ENCODE measurements at places on chromosomes 7 and 10.
A peak's percentile ranks its signal among the peaks of the same experiment; 100 is the strongest.

GRCh38 chr10:12504176-12504575 lies 154.8 kb downstream of the CAMK1D start:
- no peak for DNase-seq

DNA sequence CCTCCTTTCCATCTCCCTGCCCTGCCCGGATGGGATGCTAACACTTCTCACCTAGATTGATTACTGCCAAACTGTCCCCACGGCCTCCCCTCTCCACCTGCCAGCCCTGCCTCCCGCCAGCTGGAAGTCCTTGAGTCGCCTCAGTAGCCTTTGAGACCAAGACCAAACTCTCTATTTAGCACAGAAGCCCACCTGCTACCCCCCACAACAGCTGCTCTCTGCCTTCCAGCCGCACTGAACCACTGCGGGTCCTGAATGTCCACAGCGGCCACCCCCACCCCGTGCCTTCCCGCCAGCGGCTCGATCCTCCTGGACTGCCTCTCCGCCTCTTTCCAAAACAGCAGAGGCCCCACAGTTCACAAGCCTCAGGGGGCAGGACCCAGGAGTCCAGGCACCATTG lies 39.0 kb downstream of the FKBP6 start:
- DNase-seq = no peak

DNA sequence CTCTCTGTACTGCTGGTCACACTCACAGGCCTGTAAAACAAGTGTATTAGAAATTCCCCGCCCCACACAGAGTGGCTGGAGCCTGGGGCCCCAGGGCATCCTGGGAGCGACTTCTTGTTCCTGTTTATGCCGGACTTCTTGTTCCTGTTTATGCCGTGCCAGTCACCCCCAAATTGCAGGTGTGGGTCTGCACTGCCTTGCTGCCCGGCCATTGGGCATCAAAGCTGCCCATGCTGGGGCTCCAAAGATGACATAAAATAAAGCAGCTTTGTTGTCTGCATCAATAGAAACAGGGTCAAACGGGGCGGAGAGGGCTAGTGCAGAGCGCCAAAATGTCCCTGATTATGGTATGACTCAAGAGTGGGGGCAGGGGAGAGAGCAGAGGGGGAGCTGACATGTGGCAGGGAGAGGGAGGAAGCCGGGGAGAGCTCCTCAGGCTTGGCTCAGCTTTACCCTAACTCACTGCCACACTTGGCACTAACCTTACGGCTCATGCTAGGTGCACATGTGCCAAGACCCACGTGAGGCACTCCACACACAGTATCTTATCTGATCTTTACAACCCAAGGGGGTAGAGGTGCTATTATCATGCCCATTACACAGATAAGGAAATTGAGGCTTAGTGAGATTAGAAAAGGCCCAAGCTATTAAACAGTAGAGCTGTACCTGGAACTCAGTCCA lies 98.4 kb downstream of the PIP4K2A start:
- no peak for DNase-seq

GRCh38 chr7:134140889-134141867 lies 14.0 kb downstream of the LRGUK start:
- peak; percentile 20 for DNase-seq

DNA sequence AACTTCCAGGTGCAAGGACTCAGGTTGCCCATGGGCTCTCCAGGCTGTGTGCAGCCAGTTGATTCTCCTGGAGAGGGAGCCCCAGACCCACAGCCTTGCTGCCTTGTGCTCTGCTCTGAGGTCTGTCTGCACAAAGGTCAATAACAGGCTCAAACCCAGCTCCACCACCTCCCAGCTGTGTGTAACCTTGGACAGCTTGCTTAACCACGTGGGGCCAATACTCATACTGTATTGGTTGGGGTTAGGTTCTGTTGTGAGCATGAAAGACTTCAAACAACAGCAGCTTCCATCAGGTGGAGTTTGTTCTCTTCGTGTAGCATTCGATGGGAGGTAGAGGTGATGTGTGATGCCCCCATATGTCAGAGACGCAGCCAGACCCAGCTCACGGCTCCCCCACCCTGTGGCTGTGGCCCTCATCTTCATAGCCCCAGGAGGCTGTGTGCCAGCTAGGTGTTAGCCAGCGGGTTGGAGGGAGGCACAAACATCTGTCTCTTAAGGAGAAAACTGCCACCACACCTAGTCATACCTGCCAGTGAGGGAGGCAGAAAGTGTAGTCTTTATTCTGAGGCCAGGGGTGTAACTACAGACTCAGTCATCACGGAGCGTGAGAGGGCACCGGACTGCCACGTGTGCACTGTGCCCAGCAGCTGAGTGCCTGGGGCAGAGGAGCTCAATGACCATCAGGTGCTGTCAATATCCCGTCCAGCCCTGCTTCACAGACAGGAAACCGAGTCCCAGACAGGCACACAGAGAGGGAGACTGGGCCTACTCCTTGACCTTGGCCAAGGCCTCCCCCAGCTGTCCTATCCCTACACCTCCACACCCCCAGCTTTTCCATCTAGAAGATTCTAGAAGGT lies 8.1 kb upstream of the POLD2 start:
- no peak for DNase-seq

GRCh38 chr10:6204063-6204340 lies 1.3 kb downstream of the PFKFB3 start:
- DNase-seq = no peak

DNA sequence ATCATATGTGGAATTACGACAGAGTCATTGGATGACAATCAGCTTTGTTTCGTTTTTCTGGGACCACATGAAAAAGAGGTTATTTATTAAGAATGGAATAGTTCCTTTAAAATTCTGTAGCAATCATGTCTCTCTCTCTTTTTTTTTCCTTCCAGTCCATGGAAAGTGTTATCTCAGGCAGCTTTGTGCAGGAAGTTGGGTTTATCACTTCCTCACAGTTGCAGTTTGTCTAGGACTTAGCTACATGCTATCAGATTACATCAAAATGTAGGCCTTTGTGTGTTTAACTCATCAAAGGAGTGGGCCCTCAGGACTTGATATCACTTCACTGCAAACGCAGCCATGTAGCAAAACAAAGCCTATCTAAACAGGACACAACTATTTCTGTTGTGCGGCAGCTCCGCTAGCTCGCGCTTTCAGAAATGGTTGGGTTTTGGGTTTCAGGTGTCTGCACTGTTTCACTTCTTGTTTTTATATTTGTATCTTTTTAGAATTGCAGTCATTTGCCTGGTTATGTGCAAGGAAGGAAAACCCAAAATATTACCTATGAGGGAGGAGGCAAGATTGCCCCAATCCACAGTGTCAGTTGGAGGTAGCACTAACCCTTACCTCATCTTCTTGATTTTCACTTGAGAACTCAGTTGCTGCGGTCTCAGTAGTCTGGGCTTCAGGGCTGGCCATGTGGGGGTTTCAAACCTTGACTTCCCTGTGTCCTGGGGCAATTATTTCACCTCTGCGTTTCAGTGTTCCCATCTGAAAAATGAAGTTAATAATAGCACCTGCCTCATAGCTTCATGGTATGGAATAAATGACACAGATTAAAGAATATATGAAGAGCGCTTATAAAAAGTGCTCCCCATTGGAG lies 66.7 kb downstream of the HHEX start:
- DNase-seq = no peak

GRCh38 chr10:30742471-30742870 lies 112.9 kb upstream of the LYZL2 start:
- no peak for DNase-seq

DNA sequence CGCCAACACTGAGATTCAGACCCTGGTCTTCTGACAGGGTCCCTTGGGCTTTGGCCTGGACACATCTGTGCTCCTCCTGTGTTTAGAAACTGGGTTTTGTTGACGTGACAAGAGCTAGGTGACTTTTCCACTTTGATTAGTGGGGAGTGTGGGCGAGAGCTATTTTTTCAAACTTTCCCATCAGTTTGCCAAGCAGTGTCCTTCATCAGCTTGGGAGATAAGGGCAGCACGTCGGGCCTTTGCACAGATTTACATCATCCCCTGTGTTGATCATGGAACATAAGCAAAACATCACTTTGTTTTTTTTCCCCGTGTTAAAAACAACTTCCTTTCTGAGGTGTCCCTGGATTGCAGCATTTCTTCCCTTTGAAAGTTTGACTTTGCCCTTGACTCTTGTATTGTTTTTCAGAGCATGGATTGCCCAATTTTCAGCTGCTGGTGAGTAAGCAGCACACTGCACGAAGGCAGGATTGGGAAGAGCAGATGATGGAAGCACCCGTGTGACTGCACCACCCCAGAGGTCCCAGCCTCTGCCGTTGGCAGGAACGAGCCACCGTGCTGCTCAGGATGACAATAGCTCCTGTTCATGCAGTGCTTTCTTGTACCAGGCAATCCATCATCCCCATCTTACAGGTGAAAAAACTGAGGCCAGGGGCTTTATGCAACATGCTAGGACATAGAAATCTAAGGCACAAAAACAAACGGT lies 6.4 kb upstream of the IGFBP1 start:
- DNase-seq = no peak

DNA sequence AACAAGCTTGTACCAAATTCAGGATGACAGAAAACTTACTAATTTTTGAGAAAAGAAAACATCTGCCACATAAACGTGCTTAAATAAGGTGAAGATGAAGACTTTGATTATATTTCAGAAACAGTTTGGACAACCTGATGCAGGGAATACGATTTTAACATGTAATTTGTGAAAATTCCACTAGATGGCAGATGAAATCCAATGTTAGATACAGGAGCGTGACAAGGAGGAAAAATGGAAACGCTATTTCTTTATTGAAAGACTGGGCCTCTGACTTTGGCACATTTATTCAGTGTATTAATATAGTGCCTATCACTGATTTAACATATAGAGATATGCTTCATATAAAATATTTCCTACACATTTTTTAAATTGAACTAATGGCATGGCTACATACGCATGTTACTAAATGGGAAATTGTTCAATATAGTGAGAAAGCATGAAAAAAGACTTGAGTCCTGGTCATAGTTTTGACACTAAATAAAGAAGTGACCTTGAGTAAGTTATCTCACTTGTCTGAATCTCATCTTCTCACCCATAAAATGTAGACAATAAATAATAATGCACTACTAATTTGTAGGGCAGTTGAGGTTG lies 60.7 kb downstream of the CD36 start:
- DNase-seq = no peak

DNA sequence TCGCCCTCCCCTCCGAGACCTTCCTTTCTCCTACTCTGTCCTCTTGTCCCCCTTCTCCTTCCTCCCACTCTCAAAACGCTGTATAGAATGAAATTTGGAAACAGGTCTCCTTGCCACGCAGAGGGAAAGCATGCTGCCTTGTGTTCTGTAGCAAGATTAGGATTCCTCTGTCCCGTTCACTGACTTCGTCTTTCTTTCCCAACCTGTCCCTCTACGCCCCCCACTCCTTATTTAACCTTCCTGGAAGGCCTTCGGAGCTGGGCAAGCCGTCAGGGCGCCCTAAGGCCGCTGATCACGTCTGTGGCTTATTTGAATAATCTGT lies 1.3 kb downstream of the HOXA9 start:
- DNase-seq = no peak

- no peak for DNase-seq
Observed at GRCh38 chr7:23299770-23300300, 696 bp downstream of the MALSU1 start.

- DNase-seq = no peak
Observed at GRCh38 chr10:96450529-96451207, 63.1 kb downstream of the TLL2 start.

GRCh38 chr7:81457852-81458522 lies 311.9 kb downstream of the HGF start:
- DNase-seq = no peak

GRCh38 chr10:116208956-116209567 lies 63.9 kb downstream of the GFRA1 start:
- DNase-seq = no peak
